ENCODE measurements at places on chromosomes 6 and 20.

DNA sequence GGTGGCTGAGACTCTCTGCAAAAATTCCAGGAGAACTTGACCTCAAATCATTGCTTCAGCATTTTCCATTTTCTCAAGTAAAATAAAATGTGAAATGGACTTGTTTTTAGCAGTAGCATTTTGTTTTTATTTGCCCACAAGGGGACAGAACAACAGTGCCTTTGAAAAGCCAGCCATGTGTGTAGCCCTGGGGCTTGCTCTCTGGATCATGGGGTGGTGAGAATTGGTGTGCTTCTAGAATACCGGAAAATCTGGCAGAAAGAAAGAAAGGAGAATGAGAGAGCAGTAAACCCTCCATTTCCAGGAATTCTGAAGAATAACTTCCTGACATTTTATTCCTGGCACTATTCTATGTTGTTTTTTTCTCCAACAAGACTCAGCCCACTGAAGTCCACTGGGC lies 254.7 kb upstream of the MOCS1 start:
- H3K4me1 ChIP-seq: no peaks in the 10 kb centered on the region
- H3K27ac ChIP-seq: no peak overlapping the region
- no peak overlapping the region for H3K4me3 ChIP-seq
- H3K27me3 ChIP-seq: no peaks in the 10 kb centered on the region

DNA sequence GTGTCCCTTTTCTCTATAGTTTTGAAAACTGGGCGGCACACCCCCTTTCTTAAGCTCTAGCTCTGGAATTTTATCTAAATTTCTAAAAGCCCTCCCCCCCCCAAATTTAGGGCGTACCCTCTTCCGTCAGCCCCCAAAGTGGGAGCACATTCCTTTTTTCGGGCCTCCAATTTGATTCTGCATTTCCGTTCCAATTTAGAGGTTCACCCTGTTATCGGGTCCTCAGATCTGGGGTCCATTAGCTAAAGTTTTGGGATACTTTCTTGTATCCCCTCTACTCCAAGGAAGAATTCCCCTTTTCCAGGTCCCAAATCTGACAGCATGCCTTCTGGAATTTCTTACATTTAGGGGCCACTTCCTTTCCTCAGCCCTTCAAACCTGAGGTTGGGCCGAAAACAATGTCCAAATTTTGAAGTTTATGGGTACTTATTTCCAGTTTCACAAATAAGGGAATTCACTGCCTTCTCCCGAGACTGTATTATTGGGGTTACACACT lies 796 bp downstream of the PHF20 start:
- H3K36me3 ChIP-seq: peaks cover 7% of the 10 kb centered on the region
- peak overlapping the region; percentile 98 for H3K27ac ChIP-seq
- no peak for DNase-seq
- peaks cover 76% of the 10 kb centered on the region for H3K4me1 ChIP-seq

- H3K27me3 ChIP-seq: no peaks in the 10 kb centered on the region
- no peaks in the 10 kb centered on the region for H3K4me1 ChIP-seq
- no peak overlapping the region for H3K27ac ChIP-seq
- H3K36me3 ChIP-seq: no peaks in the 10 kb centered on the region
- H3K4me3 ChIP-seq: no peak overlapping the region
Measured at GRCh38 chr20:61482901-61483300, 230.8 kb downstream of the CDH4 start.

DNA sequence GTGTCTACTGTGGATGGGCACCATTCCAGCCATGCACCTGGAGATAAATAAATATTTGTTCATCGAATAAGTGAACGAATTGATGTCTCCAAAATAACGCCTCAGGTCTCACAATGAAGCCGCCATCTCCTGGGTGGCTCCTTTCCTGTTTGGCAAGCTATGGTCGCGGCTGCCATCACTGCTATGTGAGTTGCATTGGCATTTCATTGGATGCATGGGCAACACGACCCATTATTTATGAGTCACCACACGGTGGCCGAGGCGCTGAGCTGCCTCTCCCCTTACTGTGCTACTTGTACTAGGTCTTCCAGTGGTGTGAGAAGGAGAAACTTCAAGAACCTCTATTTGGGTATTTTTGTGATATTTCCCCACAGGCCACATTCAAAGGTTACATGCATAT lies 21.3 kb upstream of the PDE10A start:
- no peak for DNase-seq
- H3K4me3 ChIP-seq: no peak overlapping the region
- no peaks in the 10 kb centered on the region for H3K36me3 ChIP-seq
- no peaks in the 10 kb centered on the region for H3K4me1 ChIP-seq
- no peak overlapping the region for H3K27ac ChIP-seq

- DNase-seq: no peak
- no peaks in the 10 kb centered on the region for H3K4me1 ChIP-seq
- H3K36me3 ChIP-seq: no peaks in the 10 kb centered on the region
- H3K27ac ChIP-seq: no peak overlapping the region
- H3K4me3 ChIP-seq: no peak overlapping the region
- H3K27me3 ChIP-seq: no peaks in the 10 kb centered on the region
Measured at GRCh38 chr6:92047860-92048259, 1371.5 kb downstream of the EPHA7 start.

DNA sequence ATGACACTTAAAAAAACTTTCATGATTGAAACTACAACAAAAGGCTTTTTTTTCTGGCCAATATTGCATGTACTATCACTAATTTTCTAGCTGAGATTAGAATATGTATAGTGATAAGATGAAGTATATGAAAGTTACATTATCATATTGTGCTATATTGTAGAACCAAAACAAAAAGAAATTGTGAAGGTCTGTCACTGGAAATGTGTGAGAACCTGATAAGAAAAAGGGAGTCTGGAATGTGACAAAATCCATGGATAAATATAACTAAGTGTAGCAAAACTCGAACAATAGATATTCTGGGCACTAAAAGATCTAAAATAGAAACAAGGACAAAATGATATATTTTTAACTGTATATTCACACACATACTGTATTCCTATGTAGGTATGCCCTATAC lies 36.7 kb upstream of the FAM135A start:
- no peaks in the 10 kb centered on the region for H3K36me3 ChIP-seq
- no peak for DNase-seq
- no peak overlapping the region for H3K4me3 ChIP-seq
- H3K27me3 ChIP-seq: no peaks in the 10 kb centered on the region

GRCh38 chr6:35299674-35300073 lies 2.1 kb downstream of the DEF6 start:
- peak overlapping the region; percentile 95 for H3K4me3 ChIP-seq
- H3K27ac ChIP-seq: peak overlapping the region; percentile 91
- no peaks in the 10 kb centered on the region for H3K27me3 ChIP-seq
- peaks cover 48% of the 10 kb centered on the region for H3K4me1 ChIP-seq

DNA sequence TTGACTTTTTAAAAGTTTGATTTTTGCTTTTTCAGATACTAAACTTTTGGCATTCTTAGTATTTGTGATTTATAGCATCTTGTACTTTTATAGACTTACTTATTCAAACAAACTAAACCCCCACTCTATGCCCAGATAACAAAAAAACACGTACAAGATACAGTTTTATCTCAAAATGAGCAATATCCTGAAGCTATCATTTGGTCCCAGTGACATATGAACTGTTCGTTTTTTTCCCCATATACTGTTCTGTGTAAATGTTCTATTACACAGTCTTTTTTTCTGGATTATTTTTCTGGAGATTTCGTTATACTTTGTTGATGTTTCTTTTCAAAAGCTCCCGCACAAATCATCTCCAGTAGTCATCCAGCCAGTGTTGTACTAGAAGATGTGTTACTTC lies 27.3 kb upstream of the SERINC3 start:
- no peak for DNase-seq
- no peaks in the 10 kb centered on the region for H3K36me3 ChIP-seq
- H3K27ac ChIP-seq: no peak overlapping the region
- no peak overlapping the region for H3K4me3 ChIP-seq
- H3K27me3 ChIP-seq: peaks cover 2% of the 10 kb centered on the region

DNA sequence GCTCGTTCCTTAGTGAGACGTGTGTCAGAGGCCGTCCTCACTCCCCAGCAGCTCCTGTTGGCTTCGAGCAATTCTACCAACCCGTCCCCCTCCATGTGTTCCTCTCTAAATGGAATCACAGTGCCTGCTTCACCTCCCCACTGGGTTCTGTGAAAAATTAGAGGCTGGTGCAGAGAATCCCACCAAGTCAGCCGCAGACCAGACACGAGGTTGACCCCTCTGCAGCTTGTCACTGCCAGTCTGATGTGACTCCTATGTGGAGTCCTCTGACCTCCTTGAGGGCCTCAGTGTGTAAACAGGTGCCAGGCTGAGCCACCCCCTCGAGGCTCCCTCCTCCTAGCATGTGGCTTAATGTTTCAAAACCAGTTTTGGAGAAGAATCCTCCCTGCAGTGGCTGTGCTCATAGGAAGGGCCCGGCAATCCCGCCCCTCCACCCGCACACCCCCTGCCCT lies 12.6 kb upstream of the IRF4 start:
- H3K27ac ChIP-seq: no peak overlapping the region
- no peaks in the 10 kb centered on the region for H3K4me1 ChIP-seq
- no peak for DNase-seq

DNA sequence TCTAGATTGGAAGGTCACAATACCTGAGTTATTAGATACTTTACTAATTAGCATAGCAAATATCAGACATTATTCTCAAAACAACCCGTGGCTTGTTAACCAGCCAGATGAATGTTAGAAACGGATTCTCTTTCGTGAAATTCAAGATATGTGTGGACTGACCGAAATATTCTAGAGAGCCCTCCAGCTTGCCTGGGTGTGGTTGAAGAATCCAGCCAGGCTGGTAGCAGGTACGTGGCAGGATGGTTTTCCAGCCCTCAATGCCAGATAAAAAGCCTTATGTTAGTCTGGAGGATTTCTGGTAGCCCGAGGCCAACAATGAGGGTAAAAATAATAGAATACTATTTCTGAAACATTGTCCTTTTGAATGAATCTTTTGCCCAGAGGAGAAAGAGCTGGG lies 19.3 kb downstream of the ECT2L start:
- no peaks in the 10 kb centered on the region for H3K4me1 ChIP-seq
- H3K27me3 ChIP-seq: no peaks in the 10 kb centered on the region
- H3K27ac ChIP-seq: no peak overlapping the region
- no peak for DNase-seq
- H3K36me3 ChIP-seq: no peaks in the 10 kb centered on the region

GRCh38 chr6:16762550-16763477 lies 1.6 kb upstream of the ATXN1 start:
- no peaks in the 10 kb centered on the region for H3K27me3 ChIP-seq
- peak overlapping the region; percentile 79 for H3K4me3 ChIP-seq
- peaks cover 7% of the 10 kb centered on the region for H3K4me1 ChIP-seq
- no peaks in the 10 kb centered on the region for H3K36me3 ChIP-seq

- no peak overlapping the region for H3K27ac ChIP-seq
- H3K4me3 ChIP-seq: no peak overlapping the region
- no peaks in the 10 kb centered on the region for H3K36me3 ChIP-seq
Measured at GRCh38 chr20:10282979-10283456, 64.4 kb downstream of the SNAP25 start.

- H3K27ac ChIP-seq: no peak overlapping the region
- DNase-seq: no peak
- H3K4me3 ChIP-seq: no peak overlapping the region
- H3K27me3 ChIP-seq: no peaks in the 10 kb centered on the region
- H3K4me1 ChIP-seq: no peaks in the 10 kb centered on the region
Measured at GRCh38 chr6:75830959-75831885, 82.2 kb downstream of the MYO6 start.

GRCh38 chr6:33963136-33963750 lies 159.4 kb upstream of the MLN start:
- no peaks in the 10 kb centered on the region for H3K4me1 ChIP-seq
- H3K27ac ChIP-seq: no peak overlapping the region
- H3K27me3 ChIP-seq: no peaks in the 10 kb centered on the region

DNA sequence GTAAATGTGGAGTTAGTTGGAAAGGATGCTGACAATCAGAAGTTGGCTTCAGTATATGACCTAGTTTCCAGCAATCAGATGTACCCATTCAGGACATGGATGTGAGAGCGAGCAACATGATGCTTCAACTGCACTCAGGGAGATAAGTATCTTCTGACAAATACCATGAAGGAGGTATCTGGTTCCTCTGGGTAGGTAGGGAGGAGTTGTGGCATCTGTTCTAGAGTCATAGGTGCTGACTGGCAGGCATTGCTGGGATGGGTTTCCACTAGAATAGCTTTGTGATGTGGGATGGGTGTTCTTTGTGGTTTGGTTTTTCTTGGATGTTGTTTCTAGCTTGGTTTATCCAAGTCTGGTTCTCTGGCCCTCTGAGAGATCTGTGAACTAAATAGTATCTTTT lies 3.9 kb upstream of the REV3L start:
- H3K27me3 ChIP-seq: no peaks in the 10 kb centered on the region
- peaks cover 20% of the 10 kb centered on the region for H3K4me1 ChIP-seq
- no peak for DNase-seq
- no peaks in the 10 kb centered on the region for H3K36me3 ChIP-seq

DNA sequence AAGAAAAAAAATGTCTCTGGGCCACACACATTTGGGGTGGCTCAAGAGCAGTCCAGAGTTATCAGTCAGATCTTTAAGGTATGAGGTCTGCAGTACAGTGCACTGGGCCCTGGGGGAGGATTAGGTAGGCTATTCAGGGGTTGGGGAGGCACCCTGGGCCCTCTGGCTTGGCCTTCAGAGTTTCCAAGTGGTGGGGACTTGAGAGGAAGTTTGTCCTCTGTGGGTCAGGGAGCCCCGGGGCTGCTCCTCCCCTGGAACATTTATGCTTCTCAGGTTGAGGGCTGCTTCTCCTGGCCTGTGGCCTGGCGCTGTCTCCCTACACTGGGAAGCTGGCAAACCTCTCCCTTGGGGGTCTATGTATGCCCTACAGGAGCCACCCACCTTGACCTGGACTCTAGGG lies 46.0 kb downstream of the PTK7 start:
- H3K27me3 ChIP-seq: no peaks in the 10 kb centered on the region
- H3K4me1 ChIP-seq: no peaks in the 10 kb centered on the region
- no peak for DNase-seq
- H3K4me3 ChIP-seq: no peak overlapping the region

- no peaks in the 10 kb centered on the region for H3K36me3 ChIP-seq
- H3K27me3 ChIP-seq: no peaks in the 10 kb centered on the region
- no peak for DNase-seq
- no peak overlapping the region for H3K4me3 ChIP-seq
- H3K4me1 ChIP-seq: no peaks in the 10 kb centered on the region
Measured at GRCh38 chr20:56098981-56099500, 93.7 kb upstream of the CBLN4 start.

GRCh38 chr6:63839485-63839884 lies 203.9 kb downstream of the PHF3 start:
- no peaks in the 10 kb centered on the region for H3K27me3 ChIP-seq
- no peak for DNase-seq
- no peaks in the 10 kb centered on the region for H3K36me3 ChIP-seq
- no peak overlapping the region for H3K27ac ChIP-seq

DNA sequence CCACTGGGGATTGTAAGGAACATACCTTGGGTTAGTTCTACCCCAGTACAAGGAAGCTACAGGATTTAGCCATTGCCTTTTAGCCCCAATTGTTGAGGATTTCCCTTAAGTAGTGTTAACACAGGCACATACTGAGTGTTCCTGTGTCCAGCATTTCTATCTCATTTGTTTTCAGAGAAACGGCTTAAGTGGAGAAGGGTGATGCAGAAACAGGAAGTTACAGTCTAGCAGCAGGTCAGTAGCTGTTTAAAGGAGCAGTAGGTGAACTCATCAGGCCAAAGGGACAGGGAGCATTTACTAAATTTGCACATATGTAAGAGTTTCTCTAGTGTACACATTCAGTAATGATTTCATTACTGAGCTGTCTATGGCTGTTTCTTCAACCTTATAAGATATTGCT lies 644.2 kb upstream of the GJE1 start:
- H3K27ac ChIP-seq: no peak overlapping the region
- H3K36me3 ChIP-seq: no peaks in the 10 kb centered on the region
- peaks cover 11% of the 10 kb centered on the region for H3K4me1 ChIP-seq
- no peaks in the 10 kb centered on the region for H3K27me3 ChIP-seq
- DNase-seq: no peak

GRCh38 chr6:69179681-69180080 lies 544.6 kb downstream of the ADGRB3 start:
- no peaks in the 10 kb centered on the region for H3K27me3 ChIP-seq
- no peak overlapping the region for H3K4me3 ChIP-seq
- H3K27ac ChIP-seq: no peak overlapping the region
- H3K4me1 ChIP-seq: no peaks in the 10 kb centered on the region
- H3K36me3 ChIP-seq: no peaks in the 10 kb centered on the region
- DNase-seq: no peak

Measured in naive thymus-derived CD4-positive, alpha-beta T cell (primary cell).